Purkinje cell (primary cell): ENCODE measurements at places on chromosomes 6 and 20. TPM values are rescaled to one million over a fixed set of nuclear protein-coding genes. Genes with fewer than 3 reads are reported as not detected.

The OR2B2 gene
- not detected in 2 replicates for polyA plus RNA-seq

The SRSF12 gene
- polyA plus RNA-seq: 5.5 and 8.6 TPM in 2 replicates

The GGT7 gene
- polyA plus RNA-seq: 0.41 and 0.82 TPM in 2 replicates

The GUCA1A gene
- polyA plus RNA-seq: 0.69 TPM in 1 of 2 replicates, not detected in the other
